ENCODE measurements at places on chromosomes 1 and 21.

DNA sequence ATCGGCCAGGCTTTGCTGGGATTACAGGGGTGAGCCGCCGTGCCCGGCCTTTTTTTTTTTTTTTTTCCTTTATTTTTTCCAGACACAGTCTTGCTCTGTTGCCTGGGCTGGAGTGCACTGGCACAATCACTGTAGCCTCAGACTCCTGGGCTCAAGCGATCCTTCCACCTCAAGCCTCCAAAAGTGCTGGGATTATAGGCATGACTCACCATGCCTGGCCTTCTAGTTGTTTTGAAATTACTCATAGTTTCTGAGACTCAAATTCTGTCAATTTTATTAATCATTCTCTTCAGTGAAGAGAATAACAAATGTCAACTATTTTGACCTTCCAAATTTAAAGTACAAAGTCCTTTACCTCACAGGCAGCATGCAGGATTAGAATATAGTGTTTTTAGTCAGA lies 374.5 kb downstream of the PLA2G4A start:
- no peak for DNase-seq

DNA sequence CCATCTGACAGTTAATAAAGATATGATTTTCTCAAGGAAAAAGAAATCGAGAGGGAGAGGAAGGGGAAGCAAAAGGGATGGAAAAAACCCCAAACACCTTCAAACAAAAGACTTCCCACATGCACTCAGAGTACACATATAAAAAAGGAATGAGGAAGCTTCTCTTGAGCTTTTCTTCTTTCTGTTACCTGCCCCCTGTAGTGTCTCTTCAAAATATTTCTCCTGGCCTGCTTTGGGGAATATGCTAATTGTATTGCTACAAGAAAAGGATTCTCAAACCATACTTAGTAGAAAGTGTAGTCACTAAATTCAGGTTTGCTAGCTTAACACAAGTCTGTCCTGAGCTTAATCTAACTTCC lies 58.7 kb downstream of the KIF14 start:
- no peak for DNase-seq

GRCh38 chr1:147721716-147722115 lies 38.7 kb downstream of the GJA5 start:
- no peak for DNase-seq

DNA sequence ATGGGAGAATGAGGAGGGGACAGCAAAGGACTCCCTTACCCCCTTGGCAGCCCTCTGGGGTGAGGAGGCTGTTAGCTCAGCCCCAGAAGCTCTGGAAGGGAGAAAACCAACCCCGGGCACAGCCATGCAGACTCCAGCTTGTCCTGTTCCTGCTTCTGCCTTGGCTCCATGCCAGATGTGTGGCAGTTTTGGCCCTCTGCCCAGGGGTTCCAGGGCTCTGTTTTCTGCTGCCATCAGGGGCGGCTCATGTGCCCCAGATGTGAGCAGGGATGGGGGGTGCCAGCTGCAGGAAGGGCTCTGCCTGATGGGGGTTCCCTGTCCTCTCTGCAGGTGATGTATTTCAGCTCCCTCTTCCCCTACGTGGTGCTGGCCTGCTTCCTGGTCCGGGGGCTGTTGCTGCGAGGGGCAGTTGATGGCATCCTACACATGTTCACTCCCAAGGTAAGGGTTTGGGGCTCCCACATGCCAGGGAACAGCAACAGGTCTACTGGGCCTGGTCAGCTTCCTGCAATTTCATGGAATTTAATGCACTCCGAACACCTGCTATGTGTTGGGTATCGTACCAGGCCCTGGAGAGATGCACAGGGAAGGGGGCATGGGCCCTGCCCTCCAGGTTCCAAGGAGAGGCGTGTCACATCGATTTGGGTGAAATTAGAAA lies 26.1 kb downstream of the SLC6A17 start:
- DNase-seq, result peak; percentile 87

DNA sequence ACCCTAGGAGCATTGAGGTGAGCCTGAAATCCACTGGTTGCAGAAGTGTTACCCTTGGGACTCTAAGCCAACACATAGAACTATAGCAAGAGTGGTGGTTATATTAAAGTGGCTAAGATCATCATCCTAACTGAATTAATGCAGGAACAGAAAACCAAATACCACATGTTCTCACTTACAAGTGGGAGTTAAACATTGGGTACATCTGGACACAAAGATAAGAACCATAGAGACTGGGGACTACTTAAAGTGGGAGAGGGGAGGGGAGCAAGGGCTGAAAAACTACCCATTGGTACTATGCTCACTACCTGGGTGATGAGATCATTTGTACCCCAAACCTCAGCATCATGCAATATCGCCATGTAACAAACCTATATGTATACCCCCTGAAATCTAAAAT lies 100.0 kb downstream of the SLC25A24 start:
- no peak for DNase-seq

DNA sequence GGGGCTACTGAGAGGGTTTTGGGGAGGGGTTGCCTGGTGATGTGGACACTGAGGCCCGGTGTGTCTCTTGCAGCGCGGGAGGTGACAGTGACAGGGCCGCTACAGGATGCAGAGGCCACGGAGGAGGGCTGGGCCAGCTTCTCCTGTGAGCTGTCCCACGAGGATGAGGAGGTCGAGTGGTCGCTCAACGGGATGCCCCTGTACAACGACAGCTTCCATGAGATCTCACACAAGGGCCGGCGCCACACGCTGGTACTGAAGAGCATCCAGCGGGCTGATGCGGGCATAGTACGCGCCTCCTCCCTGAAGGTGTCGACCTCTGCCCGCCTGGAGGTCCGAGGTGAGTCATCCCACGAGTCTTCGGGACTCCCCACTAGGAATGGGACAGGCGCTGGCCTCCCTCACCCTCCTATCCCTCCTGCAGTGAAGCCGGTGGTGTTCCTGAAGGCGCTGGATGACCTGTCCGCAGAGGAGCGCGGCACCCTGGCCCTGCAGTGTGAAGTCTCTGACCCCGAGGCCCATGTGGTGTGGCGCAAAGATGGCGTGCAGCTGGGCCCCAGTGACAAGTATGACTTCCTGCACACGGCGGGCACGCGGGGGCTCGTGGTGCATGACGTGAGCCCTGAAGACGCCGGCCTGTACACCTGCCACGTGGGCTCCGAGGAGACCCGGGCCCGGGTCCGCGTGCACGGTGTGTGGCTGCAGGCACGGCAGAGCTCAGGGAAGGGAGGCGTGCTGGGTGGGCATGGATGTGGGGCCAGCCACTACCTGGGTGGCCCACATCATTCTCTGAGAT lies 72.5 kb downstream of the OBSCN start:
- DNase-seq, result no peak

- no peak for DNase-seq
Measured at GRCh38 chr1:235673981-235674380, 24.4 kb upstream of the GNG4 start.

GRCh38 chr1:11187000-11187399 lies 2.2 kb upstream of the ANGPTL7 start:
- DNase-seq, result no peak

GRCh38 chr1:71311376-71311775 lies 230.5 kb upstream of the ZRANB2 start:
- DNase-seq, result no peak

DNA sequence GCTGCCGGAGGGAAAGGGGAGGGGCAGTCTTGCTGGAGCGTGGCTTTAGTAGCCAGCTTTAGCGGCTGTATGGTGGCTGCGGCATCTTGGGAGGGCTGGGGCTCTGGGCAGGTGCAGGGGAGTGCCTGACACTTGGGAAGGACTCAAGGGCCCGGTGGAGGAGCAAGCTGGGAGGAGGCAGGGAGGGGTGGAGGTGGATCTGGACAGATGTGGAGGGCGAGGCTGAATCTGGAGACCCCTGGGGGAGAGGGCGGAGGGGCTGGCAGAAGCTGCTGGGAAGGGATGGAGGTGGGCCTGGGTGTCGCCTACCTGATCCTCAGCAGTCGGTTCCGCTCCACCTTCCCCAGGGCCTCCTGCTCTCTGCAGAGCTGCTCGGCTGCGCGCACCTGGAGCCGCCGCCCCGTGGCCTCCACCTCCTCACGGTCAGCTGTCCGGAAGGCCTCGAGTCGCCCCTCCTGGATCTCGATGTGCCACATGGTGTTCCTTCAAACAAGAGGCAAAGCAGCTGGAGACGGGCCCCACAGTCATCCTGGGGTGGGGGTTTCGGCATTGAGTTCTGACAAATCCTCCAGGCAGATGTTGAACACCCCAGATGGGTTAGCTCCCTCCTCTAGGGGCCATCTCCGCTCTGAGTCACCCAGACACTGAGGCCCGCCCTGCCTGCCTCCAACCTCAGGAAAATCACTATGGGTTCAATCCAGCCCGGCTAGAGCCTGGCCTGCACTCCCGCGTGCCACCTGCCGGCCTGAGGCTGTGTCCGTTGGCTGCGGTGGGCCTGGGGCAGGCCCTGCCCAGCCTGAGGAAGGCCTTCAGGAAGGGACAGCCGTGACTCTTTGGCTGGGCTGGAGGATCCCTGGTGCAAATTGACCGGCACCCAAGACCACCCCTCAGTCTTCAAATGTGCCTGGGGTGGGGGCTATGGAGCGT lies 29.6 kb downstream of the CFAP74 start:
- DNase-seq, result no peak

GRCh38 chr1:53123453-53124140 lies 18.8 kb downstream of the SLC1A7 start:
- DNase-seq, result no peak

DNA sequence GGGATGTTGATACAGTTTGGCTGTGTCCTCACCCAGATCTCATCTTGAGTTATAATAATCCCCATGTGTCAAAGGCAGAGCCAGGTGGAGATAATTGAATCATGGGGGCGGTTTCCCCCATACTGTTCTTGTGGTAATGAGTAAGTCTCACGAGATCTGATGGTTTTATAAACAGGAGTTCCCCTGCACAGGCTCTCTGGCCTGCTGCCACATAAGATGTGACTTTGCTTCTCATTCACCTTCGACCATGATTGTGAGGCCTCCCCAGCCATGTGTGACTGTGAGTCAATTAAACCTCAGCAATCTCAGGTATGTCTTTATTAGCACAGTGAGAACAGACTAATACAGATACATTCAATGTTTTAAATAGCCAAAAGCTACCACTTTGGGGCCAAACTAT lies 41.1 kb downstream of the SLC35F3 start:
- no peak for DNase-seq

DNA sequence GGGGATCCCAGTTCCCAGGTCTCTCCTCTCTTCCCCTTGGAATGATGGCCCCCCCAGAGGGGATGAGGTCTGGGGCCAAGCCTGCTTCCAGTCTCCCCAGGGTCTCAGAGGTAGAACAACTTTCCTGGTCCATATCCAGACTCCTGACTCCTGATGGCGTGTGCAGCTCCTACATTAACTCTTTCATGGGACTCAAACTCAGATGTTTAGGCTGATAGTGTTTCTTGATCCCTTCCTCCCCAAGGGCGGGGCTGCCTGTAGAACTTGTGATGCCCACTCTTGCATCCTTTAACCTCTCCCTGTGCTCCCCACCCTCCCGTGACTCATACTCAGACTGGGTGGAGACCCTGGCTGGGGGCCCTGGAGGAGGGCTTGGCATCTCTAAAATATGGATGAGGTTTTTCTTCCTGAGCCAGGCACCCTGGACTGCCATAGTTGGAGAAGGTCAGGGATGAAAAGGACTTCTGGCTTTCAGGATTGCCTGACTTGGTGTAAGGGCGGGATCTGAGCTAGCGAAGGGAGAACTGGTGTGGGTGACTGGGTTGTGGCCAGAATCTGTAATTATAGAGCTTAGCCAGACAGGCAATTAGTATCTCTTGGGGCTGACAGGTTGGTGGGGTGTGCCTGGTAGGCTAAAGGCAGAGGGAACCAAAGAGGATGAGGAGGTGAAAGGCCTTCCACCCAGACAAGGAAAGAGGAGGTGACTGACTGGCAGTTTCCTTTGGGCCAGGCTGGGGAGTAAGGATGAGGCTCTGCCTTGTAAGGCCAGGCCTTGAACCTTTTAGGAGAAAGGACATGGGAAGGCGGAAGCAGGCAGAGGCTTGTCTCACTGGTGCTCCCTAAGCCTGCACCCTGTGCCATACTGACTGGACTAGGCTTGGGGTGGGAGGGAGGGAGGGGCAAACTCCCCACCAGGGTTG lies 1.5 kb downstream of the ATP8B2 start:
- no peak for DNase-seq

GRCh38 chr21:37445228-37445627 lies 78.7 kb downstream of the DYRK1A start:
- no peak for DNase-seq

- DNase-seq, result no peak
Measured at GRCh38 chr1:41919764-41920397, 1.2 kb upstream of the HIVEP3 start.

DNA sequence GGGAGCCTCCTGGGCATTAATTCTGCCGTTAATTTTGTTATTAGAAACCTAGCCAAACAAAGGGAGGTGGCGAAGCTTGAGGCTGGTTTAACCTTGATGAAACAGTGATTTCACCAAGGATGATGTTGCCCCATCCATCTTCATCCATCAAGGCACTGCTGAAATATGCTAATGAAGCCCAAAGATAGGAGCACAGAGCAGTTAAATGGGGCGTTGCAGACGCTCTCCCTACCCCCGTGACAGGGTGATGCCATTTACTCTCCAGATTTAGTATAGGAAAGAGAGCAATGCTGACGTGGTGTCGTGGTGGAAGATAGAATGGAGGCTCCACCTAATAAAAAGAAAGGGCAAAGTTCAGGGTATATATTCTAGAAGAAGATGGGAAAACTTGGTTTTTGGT lies 84.0 kb downstream of the PBX1 start:
- no peak for DNase-seq

GRCh38 chr1:2270260-2271100 lies 42.4 kb downstream of the SKI start:
- no peak for DNase-seq

GRCh38 chr1:22043198-22043769 lies 9.2 kb upstream of the CDC42 start:
- DNase-seq, result no peak

- no peak for DNase-seq
Measured at GRCh38 chr1:23904748-23905357, 8.3 kb downstream of the CNR2 start.

DNA sequence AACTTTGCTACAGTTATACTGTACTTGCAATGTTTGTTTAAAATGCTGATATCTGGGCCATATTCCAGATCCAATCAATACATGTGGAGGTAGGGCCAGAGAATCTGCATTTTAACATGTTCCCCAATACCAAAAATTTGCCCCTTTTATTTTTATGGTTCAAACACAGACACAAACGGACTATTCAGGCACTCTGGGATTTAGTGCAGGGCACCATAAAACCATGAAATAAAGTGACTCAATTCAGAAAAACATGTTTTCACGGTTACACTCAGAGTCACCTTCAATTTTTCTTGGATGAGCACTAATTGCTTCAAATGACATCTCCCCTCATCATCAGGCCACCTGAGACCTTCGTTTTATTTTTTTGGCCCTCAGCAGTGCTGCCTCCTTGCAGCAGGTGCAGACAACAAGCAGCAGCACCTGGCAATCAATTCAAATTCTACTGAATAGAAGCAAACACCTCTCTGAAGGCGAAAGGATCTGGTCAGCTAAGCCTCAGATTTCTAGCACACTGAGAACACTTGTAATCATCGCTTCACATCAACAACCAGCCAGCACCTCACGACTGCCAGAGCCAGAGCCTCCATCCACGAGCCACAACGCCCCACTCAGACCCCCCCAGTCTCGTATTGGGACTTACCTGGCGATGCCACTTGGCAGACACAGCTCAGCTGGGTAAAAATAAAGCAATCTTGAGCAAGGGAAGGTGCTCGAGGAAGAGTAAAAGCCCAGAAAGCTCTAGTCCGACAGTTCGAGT lies 1.1 kb downstream of the ERO1B start:
- peak; percentile 61 for DNase-seq

- DNase-seq, result no peak
Measured at GRCh38 chr1:177558372-177558771, 387.6 kb downstream of the BRINP2 start.

GRCh38 chr1:47481936-47482335 lies 44.1 kb downstream of the FOXD2 start:
- DNase-seq, result no peak

GRCh38 chr1:156959414-156959813 lies 39.0 kb downstream of the LRRC71 start:
- no peak for DNase-seq

Measured in NCI-H1105 (cell line).